Hair follicle dermal papilla cell (primary cell): ENCODE measurements at places on chromosomes 12 and 14. TPM values are rescaled to one million over a fixed set of nuclear protein-coding genes. Genes with fewer than 3 reads are reported as not detected.

IL26 gene
- not detected in 2 replicates for total RNA-seq

HCAR2 gene
- not detected in 2 replicates for total RNA-seq

TULP3 gene
- 59.4 and 72.3 TPM in 2 replicates for total RNA-seq

ANO4 gene
- total RNA-seq = not detected in 2 replicates

CRACR2A gene
- total RNA-seq = 11.4 and 11.8 TPM in 2 replicates

BATF gene
- total RNA-seq = not detected in 2 replicates

NGB gene
- not detected in 2 replicates for total RNA-seq
